CD8-positive, alpha-beta memory T cell (primary cell): ENCODE measurements at places on chromosomes 7 and 10. TPM values are rescaled to one million over a fixed set of nuclear protein-coding genes. Genes with fewer than 3 reads are reported as not detected.

DNA sequence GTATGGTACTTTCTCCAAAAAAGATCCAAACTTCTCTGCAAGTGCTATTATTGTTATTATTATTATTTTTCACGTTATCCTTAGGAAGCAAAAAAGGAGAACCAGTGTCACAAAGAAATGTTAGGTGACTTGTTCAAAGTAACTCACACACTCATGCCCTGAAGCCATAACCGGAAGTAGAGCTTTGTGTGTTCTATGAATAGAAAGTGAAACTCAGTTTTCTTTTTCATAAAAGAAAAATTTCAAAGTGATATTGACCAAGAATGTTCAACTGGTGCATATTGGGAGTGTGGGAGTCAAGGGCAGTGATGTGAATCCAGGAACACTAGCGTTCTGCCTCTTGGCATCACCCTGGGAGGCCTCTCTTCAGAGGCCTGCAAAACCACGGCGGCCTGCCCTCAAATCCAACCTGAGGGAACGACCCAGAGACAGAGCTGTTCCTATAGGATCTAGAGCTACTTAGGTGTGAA lies 106.1 kb downstream of the PRKCQ start:
- no peaks in the 10 kb centered on the region for H3K27me3 ChIP-seq
- DNase-seq = no peak
- peak overlapping the region; percentile 67 for H3K4me3 ChIP-seq
- peak overlapping the region; percentile 76 for H3K27ac ChIP-seq

DNA sequence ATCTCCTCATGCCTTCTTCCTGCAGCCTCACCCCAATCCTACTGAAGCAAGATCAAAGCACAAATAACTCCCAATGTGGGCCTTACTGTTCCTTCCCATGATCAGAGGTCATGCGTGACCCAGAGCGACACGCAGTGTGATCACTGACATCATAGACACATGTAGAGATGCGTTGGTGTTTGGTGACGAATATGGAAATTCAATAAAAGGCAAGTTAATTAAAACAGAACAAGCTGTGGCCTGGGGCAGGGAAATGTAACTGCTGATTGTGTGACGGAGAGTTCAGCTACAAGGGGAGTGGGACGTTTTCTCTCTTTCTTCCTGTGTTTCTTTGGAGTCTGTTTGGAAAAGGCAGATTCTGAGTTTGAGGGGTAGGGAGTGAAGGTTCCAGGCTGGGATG lies 34.8 kb upstream of the CARD11 start:
- no peaks in the 10 kb centered on the region for H3K36me3 ChIP-seq
- H3K27ac ChIP-seq = no peak overlapping the region
- no peak for DNase-seq
- H3K27me3 ChIP-seq = no peaks in the 10 kb centered on the region

- H3K27ac ChIP-seq = no peak overlapping the region
- no peaks in the 10 kb centered on the region for H3K27me3 ChIP-seq
- H3K4me1 ChIP-seq = no peaks in the 10 kb centered on the region
- no peak overlapping the region for H3K4me3 ChIP-seq
- DNase-seq = no peak
Observed at GRCh38 chr7:72503644-72504043, 91.5 kb upstream of the CALN1 start.

GRCh38 chr10:84194424-84195043 lies at the start of gene CDHR1:
CDHR1 (plus strand) TSS chr10:84194537; CDS start chr10:84194761, 224 bp downstream.
- peaks cover 19% of the 10 kb centered on the region for H3K27me3 ChIP-seq
- peak within 1 kb of the TSS; percentile 43 for H3K4me3 ChIP-seq
- H3K4me1 ChIP-seq = peaks cover 28% of the 10 kb centered on the region
- H3K36me3 ChIP-seq = no peaks in the 10 kb centered on the region
- no peak within 1 kb of the TSS for H3K27ac ChIP-seq
- peak; percentile 68 for DNase-seq

GRCh38 chr10:74704629-74705357 lies 121.6 kb upstream of the KAT6B start:
- no peaks in the 10 kb centered on the region for H3K36me3 ChIP-seq
- no peaks in the 10 kb centered on the region for H3K27me3 ChIP-seq
- H3K4me1 ChIP-seq = no peaks in the 10 kb centered on the region
- no peak overlapping the region for H3K4me3 ChIP-seq
- no peak overlapping the region for H3K27ac ChIP-seq
- DNase-seq = no peak

DNA sequence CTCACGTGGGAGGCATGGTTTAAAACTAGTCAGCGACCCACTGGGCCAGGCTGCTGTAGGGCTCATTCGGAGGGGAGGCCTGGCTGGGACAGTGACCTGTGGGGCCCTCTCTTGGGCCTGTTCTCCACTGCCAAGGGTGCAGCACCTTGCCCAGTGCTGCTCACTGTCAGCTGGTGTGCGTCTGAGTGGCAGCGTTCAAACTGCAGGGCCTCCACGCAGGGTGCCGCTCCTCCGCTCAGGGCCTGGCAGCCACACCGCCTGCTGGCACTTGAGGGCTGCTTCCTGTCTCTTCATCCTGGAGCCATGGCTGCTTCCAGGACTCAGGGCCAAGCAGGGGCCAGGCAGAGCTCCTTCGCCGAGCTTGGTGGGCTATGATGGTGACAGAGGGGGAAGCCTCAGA lies 18.3 kb downstream of the ADAMTS14 start:
- H3K27ac ChIP-seq = no peak overlapping the region
- no peaks in the 10 kb centered on the region for H3K27me3 ChIP-seq
- no peak for DNase-seq
- H3K4me3 ChIP-seq = no peak overlapping the region
- no peaks in the 10 kb centered on the region for H3K36me3 ChIP-seq

- H3K4me1 ChIP-seq = peaks cover 16% of the 10 kb centered on the region
- no peak overlapping the region for H3K4me3 ChIP-seq
- H3K27me3 ChIP-seq = no peaks in the 10 kb centered on the region
- H3K36me3 ChIP-seq = no peaks in the 10 kb centered on the region
- DNase-seq = no peak
- no peak overlapping the region for H3K27ac ChIP-seq
Observed at GRCh38 chr10:101355072-101355706, 1.2 kb downstream of the BTRC start.

GRCh38 chr10:69968830-69969229 lies 83.8 kb upstream of the MACROH2A2 start:
- no peaks in the 10 kb centered on the region for H3K4me1 ChIP-seq
- no peak overlapping the region for H3K27ac ChIP-seq
- H3K4me3 ChIP-seq = no peak overlapping the region
- peaks cover 3% of the 10 kb centered on the region for H3K27me3 ChIP-seq
- no peak for DNase-seq

DNA sequence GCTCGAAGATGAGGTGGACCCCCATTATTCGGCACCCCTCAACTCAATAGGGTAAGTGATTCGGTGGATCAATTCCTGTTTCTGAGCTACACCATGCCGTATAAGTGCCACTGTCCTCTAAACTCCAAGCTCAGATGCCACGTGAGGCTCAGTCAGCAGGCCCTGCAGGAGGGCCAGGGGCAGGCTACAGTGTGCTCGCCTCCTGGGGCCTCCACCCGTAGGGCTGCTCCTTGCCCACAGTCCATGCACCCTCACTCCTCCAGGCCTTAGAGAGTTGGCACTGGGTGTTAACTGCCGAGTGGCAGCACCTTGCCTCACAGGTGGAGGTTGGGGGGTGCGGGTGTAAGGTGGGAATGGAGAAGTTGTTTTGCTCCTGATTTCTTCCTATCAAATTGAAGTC lies 12.1 kb downstream of the C10orf53 start:
- no peaks in the 10 kb centered on the region for H3K27me3 ChIP-seq
- H3K27ac ChIP-seq = no peak overlapping the region
- no peak overlapping the region for H3K4me3 ChIP-seq
- H3K36me3 ChIP-seq = no peaks in the 10 kb centered on the region

Gene TUBAL3
- total RNA-seq = not detected

Gene CAV1
- 2.3 TPM for total RNA-seq

Gene NPY4R2
- not detected for total RNA-seq

Gene NPY4R
- not detected for total RNA-seq
